ENCODE measurements at places on chromosomes 6 and 20. TPM values are rescaled to one million over a fixed set of nuclear protein-coding genes. Genes with fewer than 3 reads are reported as not detected.

CAP2 gene
- total RNA-seq: 2.9 TPM

BEND6 gene
- total RNA-seq: 1.4 TPM

EGFL8 gene
- 56.8 TPM for total RNA-seq

PPIL6 gene
- total RNA-seq: 6.0 TPM

CST5 gene
- total RNA-seq: not detected

GLP1R gene
- total RNA-seq: not detected
